ENCODE measurements at places on chromosomes 16 and 17.

DNA sequence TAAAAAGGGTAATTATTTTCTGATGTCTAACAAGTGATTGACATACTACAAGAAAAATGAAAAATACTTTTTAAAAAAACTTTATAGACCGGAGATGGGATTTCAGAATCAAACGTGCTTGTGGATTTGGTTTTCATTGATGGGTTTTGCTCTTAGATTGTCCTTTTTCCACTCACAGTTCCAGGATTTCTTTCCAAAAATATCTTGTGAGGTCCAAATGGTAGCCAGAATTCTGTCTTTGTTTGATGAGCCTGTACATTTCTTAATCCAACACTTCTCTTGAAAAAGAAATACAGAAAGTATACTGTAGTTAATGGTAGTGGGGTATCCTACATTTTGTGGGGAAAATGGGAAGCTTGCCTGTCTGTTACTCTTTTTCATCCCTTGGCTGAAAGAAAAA is 329.3 kb downstream of the KCNJ2 start:
- no peak for DNase-seq

GRCh38 chr16:53216798-53217197 is 162.0 kb downstream of the CHD9 start:
- no peak for DNase-seq

DNA sequence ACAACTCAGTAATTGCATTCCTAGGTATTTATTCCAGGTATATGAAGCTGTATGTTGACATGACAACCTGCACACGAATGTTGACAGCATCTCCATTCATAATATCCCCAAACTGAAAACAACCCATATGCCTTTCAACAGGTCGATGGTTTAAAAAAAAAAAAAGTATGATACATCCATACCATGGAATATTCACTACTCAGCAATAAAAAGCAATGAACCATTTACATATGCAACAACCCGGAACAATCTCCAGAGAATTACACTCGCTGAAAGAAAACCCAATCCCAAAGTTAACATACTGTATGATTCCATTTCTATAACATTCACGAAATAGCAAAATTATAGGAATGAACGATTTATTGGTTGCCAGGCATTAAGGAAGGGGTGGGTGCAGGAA is 53.3 kb upstream of the DNAH9 start:
- DNase-seq: no peak

DNA sequence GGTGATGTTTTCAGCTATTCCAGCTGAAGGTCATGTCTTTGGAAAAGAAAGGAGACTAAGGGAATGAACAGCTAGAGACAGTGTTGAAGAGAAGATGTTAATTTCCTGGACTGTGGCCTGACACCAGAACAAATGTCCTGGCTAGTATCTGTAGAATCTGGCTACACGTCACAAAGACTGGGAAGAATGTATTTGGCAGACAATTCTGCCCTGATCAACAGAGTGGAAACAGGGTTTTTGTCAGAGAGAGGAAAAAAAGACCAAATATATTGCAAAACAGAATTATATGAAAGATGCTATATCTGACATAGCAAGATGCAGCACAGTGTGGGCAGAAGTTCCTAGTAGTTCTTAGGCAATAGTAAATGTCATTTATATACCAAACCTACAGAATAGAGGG is 17.0 kb upstream of the ANKFN1 start:
- DNase-seq: no peak

All from epithelial cell of esophagus (primary cell).